ENCODE measurements at places on chromosomes 13 and 19. TPM values are rescaled to one million over a fixed set of nuclear protein-coding genes. Genes with fewer than 3 reads are reported as not detected.
A peak's percentile ranks its signal among the peaks of the same experiment; 100 is the strongest.

Gene CD79A
- total RNA-seq, result 1.3 TPM

GRCh38 chr19:52648336-52649016, 10.3 kb upstream of the ZNF83 start:
- peaks cover 5% of the 10 kb centered on the region for H3K36me3 ChIP-seq
- no peaks in the 10 kb centered on the region for H3K27me3 ChIP-seq
- peaks cover 2% of the 10 kb centered on the region for H3K4me1 ChIP-seq
- DNase-seq, result no peak
- peak overlapping the region; percentile 84 for H3K27ac ChIP-seq

Gene USP12
- total RNA-seq, result 47.0 TPM

Gene BST2
- total RNA-seq, result 116 TPM

Gene SBSN
- total RNA-seq, result not detected

- no peaks in the 10 kb centered on the region for H3K4me1 ChIP-seq
- no peak overlapping the region for H3K27ac ChIP-seq
- no peak overlapping the region for H3K4me3 ChIP-seq
- DNase-seq, result no peak
- H3K36me3 ChIP-seq, result no peaks in the 10 kb centered on the region
Measured at GRCh38 chr13:67351909-67352308, 121.8 kb upstream of the PCDH9 start.
